ENCODE measurements at places on chromosomes 1 and 21. TPM values are rescaled to one million over a fixed set of nuclear protein-coding genes. Genes with fewer than 3 reads are reported as not detected.

DNA sequence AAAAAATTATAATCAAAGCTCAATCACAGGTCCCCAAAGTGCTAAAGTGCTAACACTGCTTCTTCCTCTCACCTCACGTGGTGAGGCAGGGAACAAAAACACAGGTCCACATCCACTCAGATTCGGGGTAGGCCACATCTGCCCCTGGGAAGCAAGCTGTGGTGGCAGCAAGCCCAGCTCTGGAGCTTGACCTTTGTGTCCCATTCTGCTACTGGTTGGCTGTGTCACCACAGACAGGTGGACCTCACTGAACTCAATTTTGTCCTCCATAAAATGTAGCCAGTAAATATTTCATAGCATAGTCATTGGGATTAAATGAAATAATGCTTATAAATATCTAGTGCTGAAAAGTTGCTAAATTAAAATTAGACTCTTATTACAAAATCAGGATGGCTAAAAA, 8.5 kb downstream of the AZIN2 start:
- no peak for DNase-seq

- DNase-seq, result no peak
Observed at GRCh38 chr1:226076378-226076777, 13.9 kb downstream of the H3-3A start.

The C1orf87 gene
- 0.07 TPM for polyA plus RNA-seq

The RUNX3 gene
- 1.8 TPM for polyA plus RNA-seq

The BEND5 gene
- polyA plus RNA-seq, result 0.16 TPM

The FMO3 gene
- 148 TPM for polyA plus RNA-seq

DNA sequence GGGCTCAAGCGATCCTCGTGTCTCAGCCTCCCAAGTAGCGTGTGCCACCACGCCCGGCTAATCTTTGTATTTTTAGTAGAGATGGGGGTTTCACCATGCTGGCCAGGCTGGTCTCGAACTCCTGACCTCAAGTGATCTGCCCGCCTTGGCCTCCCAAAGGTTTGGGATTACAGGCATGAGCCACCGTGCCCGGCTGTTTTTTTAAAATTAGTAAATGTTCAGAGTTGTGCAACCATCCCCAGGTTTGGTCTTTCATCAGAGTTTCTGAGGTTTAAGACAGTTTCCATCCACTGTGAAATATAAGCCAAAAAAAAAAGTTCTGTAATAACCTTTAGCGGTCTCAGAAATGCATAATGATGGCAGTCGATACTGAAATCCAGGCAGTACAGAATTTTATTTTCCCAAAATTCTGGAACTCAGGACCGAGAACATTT, 550 bp upstream of the SYT11 start:
- no peak for DNase-seq

- peak; percentile 21 for DNase-seq
Observed at GRCh38 chr1:31702836-31703404, 897 bp downstream of the COL16A1 start.

- DNase-seq, result peak; percentile 98
Observed at GRCh38 chr21:29217818-29218291, 80.9 kb upstream of the BACH1 start.

DNA sequence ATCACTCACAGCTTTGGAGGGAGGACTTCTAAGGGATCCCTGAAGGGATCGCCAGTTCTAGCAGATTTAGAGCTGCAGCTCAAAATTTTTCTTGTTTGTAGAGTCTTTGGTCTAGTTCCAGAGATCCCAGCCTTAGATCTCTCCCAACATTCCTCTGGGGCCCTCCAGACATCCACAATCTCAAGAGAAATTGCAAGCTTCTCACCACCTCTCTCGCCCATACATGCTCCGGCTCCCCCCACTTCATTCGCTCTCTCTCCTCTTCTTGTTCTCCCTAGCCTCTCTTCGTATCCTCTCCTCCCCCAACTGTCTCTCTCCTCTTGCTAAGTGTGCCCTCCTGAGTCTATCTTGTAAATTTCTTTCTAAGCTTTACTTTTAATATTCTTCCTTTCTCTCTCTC, 15.1 kb upstream of the TUT4 start:
- peak; percentile 13 for DNase-seq

GRCh38 chr21:29550205-29550604, 251.5 kb downstream of the BACH1 start:
- no peak for DNase-seq

DNA sequence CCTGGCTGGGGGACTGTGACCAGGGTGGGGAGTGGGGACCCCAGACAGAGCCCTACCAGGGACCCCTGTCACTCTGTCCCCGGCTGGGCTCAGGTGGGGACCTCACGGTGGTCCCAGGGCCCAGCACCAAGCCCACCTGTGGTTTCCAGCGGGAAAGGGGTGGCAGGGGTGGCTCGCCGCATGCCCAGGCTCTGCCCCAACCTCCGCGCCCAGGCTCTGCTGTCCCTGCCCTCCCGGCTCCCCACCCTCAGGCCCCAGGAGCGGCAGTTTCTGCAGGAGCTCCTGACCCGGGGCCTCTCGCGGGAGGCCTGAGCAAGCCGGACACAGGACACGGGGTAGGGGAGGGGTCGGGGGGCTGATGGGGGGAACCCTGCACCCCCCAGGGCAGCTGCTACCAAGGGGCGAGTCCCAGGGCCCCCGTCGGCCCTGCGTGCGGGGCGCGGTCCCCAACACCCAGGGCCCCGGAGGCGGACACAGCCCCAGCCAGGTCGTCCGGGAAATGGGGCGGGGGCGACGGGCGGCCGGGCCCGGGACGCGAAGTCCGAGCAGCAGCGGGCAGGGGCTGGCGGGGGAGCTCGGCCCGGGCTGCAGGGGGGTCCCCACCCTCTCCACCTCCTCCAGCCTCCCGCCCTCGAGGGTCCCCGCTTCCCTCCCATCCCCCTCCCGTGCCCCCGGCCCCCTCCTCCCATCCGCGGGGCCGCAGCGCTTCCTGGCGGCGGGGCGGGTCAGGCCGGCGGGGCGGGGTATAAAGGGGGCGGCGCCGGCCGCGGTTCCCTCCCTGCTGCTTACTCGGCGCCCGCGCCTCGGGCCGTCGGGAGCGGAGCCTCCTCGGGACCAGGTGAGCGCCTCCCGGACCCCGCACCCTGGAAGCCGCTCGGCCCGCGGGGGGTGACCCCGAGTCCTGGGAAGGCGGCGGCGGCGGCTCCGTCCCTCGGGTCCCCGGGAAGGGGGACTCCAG, at the start of gene COL6A2:
COL6A2 (plus strand) TSS at position 777 of the 958 bp plus-strand sequence.
- DNase-seq, result peak; percentile 64

The NUDT4B gene
- polyA plus RNA-seq, result 17.5 TPM

GRCh38 chr21:42238185-42238934, 19.4 kb downstream of the ABCG1 start:
- DNase-seq, result no peak

- DNase-seq, result no peak
Observed at GRCh38 chr1:30328401-30329262, 394.8 kb downstream of the MATN1 start.

- DNase-seq, result no peak
Observed at GRCh38 chr1:48571303-48571987, 99.4 kb upstream of the SPATA6 start.

The SPRR4 gene
- polyA plus RNA-seq, result not detected

DNA sequence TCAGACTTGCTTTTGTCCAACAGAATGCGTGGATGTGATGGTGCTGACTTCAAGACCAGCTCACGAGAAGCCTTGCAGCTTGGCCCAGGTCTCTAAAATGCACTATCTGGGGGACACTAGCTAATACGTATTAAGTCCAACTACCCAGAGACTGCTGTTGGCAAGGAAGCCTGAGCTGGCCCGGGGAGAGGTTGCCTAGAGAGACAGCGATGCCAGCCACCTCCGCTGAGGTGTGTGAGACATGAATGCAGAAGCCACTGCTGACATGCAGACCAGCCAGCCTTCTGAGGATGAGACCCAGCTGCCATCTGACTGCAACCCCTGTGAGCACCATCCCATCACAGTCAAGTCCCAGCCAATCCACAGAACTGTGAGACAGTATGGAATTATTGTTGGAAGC, 32.5 kb downstream of the THAP3 start:
- no peak for DNase-seq

GRCh38 chr1:54237586-54237985, 37.6 kb downstream of the MRPL37 start:
- peak; percentile 44 for DNase-seq
